NCI-H1436 (cell line): ENCODE measurements at places on chromosomes 3 and 15.

- DNase-seq: no peak
These were observed 27.0 kb downstream of the EPHB1 start for GRCh38 chr3:134822090-134822489.

DNA sequence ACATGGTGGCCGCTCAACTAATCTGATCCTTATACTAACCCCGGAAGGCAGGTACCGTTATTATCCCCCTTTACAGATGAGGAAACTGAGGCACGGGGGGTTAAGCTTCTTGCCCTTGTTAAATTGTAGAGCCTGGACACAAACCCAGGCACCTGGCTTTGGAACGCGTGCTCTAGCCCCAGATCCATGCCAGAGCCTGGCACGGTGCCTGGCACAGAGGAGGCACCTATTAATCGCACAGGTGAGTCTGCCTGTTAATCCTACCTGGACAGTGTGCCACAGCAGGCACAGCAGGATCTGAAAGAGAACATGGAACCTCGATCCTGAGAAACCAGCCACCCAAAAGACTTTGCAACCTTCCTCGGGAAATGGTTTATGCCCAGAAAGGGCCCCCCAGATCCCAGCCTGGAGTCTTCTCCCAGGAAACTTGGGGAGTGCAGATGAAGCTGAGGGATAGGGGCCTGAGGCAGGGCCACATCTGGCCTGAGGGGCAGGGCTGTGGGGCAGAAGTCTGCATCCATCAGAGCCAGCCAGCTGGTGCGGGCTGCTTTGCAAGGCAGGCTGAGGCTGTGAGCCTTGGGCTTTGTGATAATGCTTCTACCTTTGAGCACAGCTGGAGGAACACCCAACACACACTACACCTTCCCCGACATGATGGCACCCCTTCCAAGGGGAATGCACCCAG, 55.3 kb upstream of the SLC6A1 start:
- DNase-seq: no peak

- DNase-seq: no peak
These were observed at the start of gene ALDH1L1 for GRCh38 chr3:126180477-126181397. Gene ALDH1L1, minus strand, starts transcription at chr3:126180586. Its CDS starts 19,607 bp downstream, at chr3:126160979.

GRCh38 chr15:67641453-67641852, 99.0 kb downstream of the MAP2K5 start:
- no peak for DNase-seq

- DNase-seq: no peak
These were observed 33.1 kb downstream of the KLHL25 start for GRCh38 chr15:85761635-85762034.

DNA sequence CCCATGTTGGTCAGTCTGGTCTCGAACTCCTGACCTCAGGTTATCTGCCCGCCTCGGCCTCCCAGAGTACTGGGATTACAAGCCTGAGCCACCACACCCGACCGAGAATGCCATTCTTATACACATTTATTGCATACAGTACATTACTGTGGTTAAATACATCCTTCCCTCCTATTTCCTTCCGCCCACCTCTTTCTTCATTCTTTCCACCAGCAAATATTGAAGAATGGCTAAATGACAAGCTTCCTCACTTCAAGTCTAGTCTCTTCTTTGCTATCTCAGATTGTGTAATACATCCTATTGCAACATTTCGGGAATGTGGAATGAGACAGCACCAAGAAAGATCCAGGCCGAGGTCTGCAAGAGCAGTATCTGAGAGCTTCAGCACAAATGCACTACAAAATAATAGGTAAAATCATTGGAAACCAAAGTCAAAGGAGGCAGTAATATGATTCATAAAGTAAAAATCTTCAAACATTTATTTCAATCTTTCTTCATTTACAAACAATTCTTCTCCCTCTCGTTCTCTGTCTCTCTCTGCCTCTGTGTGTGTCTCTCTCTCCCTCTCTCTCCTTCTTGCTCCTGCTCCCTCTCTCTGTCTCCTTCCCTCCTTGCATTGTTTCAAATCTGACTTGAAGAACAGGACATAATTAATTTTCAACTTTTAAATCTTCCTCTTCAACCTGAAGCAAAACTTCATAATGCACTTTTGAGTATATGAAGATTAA, 94.7 kb upstream of the TGFBR2 start:
- DNase-seq: no peak

DNA sequence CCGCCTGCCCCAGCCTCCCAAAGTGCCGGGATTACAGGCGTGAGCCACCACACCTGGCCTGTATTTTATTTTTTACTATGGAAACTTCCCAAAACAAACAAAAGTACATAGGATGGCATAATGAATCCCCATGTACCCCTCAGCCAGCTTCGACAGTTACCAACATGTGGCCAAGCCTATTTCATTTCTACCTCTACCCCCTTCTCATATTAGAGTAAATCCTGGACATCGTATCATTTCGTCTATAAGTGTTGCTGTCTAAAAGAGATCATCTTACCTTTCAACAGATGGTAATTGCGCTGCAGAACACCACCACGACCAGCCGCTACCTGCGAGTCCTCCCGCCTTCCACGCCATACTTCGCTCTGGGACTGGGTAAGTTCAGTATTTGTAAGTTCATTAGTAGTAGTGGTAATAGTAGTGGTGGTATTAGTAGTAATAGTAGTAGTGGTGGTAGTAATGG, 44.9 kb downstream of the DLEC1 start:
- DNase-seq: no peak

DNA sequence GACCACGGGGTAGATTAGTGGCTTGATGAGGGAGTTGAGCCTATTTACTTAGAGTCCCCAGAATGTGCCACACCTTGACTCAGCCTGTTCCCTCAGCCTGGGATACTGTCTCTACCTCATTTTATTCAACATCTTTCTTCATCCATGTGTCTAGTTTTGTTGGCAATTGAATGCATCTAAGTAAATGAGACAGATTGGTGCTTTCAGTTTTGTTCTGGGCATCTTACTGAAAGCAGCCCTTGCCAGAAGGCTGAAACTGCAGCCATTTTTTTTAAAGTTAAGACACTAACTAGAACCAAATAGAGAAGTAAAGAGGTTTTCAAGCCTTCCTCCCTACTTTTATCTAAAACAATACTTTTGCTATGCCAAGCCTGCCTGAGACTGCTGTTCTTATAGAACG, 246.8 kb downstream of the SLCO3A1 start:
- DNase-seq: no peak

- no peak for DNase-seq
These were observed 44.6 kb upstream of the P3H2 start for GRCh38 chr3:190165253-190165652.

DNA sequence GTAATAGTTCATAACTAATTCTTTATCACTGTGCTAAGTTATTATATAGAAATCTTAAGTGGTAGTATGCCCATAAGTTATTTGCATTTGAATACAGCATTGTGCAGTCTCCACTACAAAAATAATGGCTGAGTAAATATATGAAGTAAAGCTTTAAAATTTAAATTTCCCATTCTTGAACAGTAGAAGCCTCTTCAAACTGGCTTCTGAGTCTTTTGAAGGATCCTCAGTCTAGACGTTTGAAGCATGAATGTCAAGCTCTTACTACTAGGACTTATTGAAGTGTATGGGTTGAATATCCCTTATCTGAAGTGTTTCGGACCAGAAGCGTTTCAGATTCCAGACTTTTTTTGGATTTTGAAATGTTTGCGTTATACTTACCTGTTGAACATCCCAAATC, 16.3 kb downstream of the MORF4L1 start:
- no peak for DNase-seq

GRCh38 chr3:64992530-64993285, 304.9 kb upstream of the ADAMTS9 start:
- DNase-seq: no peak

GRCh38 chr3:50325497-50326181, 2.4 kb downstream of the TUSC2 start:
- no peak for DNase-seq

GRCh38 chr3:37582086-37582485, 279.6 kb upstream of the CTDSPL start:
- no peak for DNase-seq

GRCh38 chr3:41137686-41138111, 61.6 kb upstream of the CTNNB1 start:
- no peak for DNase-seq

DNA sequence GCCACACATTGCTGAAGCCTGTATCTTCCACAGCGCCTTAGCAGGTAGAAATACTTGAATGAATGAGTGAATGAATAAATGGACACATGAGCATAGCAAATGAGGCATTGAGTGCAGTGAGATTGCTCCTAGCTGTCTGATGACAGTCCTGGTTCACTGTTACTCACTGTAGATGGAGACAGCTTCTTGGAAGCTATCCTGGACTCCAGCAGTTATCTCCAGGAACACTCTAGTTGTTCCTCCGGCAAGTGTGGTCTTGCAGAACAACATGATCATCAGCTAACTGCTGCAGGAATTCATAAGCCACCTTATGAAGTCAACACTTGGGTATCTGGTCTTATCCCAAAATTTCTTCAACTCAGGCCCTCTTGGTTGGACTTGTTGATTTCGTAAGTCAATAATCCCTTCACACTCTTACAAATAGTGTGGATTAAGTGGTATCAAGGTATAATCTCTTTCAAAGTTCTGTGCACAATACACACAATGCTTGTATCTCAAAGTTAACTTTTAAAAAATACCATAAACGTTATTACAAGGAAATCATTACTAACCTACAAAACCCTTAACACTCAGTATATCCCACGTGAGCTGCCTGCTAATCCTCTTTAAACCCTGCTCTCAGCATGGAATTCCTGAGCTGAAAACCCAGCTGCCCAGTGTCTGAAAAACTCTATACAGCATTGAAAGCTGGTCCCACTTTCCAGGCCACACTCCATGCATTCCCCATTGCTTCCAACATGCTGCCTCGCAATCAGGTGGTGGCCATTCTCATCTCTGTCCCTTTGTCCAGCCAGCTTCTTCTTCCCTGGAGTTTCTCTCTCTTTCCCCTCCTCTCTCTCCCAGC, 14.4 kb upstream of the ZBTB38 start:
- no peak for DNase-seq

DNA sequence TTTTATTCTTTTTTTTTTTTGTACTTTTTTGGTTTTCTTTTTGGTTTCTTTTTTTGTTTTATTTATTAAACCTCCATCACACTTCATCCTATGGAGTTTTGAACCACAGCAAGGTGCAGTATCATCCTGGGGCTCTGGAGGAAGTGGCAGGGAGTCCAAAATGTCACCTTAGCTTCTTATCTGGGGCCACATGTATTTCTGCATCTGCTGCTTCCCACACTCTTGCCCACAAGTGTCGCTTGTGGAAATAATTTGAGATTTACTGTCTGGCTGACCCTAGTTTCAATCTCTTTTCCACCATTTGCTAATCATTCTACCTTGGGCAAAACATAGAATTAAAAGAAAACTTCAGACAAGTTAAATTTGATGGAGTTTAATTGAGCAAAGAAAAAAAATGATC, 6.4 kb downstream of the OPA1 start:
- no peak for DNase-seq

DNA sequence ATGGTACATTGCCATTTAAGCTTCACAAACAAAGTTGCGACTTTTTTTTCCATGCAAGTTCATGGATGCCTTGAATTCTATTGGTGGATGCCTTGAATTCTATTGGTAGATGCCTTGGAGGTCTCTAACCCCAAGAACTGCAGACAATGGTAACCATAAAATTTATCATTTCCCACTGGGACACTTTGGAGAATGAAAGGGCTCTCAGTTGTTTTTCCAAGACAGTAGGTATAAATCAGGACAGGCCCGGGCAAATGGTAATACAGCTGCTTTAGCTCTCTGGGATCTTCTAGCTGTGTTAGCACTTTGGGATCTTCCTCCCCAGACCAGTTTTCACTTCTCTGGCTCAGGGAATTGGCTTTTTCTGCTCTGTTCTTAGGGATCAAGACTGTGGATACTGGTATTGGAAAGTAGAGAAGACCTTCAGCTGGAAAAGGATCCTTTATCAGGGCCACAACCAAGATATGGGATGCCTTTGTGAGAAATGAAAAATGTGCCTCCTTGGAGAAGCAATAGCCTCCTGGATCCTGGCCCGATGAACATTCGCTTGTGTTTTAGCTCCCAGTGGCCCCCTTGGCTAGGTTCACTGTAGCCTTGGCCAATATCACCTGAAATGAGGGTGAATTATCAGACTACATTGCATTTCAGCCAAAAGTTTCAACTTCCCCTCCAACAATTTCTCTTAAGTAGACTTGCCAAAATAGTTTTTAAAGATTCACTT, 8.3 kb downstream of the LRRC3B start:
- no peak for DNase-seq

- DNase-seq: no peak
These were observed 459.4 kb upstream of the TPRG1 start for GRCh38 chr3:188712248-188712924.

GRCh38 chr3:54628888-54629441, 298.9 kb downstream of the LRTM1 start:
- DNase-seq: no peak

DNA sequence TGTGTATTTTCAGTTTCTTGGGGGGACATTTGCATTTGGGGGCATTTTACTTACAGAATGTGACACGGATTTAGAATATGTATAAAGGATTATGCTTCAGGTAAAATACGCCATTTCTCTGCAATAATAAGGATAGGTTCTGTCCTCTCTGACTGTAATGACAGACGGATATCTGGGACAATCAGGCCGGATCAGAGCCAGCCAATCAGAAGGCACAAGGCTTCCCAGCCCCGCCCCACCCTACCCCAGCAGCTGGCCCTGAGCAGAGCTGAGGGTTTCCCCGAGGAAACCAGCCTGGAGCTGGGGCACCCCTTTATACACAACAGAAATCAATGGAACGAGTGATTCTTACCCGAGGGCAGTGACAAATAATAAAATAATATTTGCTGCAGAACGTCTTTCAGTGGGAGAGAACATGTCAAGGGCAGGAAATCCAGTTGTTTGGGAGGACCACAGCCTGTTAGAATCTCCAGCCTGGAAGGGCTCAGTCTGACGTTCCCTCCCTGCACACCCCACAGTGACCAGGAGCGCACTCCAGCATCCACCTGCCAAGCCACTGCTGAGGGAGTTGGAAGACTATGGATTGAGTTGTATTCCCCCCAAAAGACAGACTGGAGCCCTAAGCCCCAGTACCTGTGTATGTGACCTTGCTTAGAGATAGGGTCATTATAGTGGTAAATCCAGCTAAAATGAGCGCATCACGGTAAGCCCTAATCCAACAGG, 30.3 kb upstream of the SEC13 start:
- DNase-seq: no peak

DNA sequence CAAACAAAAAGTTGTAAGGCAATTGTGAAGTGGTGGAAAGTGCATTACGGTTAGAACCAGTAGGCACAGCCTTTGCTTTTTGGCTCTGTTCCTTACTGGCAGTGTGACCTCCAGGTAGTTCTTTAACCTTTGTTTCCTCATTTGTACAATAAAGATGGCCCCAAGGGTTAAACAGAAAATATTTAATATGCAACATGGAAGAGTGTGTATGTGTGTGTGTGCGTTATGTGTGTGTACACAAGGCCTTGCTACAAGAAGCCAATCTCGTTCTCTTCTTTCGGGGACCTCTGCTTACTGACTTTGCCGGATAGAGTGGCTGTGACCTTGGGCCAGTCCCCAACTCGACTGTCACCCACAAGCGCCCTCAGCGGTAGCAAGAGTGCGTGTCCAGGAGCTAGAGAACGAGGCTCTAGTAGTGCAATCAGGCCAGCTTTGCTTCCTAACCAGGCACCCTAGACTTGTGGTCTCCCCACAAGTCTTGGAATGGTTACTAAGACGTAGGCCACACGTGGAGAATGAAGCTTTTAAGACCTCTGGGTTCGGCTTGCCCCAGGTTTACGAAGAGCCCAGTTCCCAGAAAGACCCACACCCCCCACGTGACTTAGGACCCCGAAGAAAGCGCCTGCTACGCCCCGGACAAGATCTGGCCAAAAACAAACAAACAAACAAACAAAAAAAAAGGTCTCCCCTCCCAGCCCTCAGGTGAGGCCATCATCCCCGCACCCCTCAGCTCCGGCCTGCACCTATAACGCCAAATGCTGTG, 593 bp downstream of the CIAO2A start:
- DNase-seq: peak; percentile 28
